ENCODE measurements at places on chromosomes 7 and 10.

DNA sequence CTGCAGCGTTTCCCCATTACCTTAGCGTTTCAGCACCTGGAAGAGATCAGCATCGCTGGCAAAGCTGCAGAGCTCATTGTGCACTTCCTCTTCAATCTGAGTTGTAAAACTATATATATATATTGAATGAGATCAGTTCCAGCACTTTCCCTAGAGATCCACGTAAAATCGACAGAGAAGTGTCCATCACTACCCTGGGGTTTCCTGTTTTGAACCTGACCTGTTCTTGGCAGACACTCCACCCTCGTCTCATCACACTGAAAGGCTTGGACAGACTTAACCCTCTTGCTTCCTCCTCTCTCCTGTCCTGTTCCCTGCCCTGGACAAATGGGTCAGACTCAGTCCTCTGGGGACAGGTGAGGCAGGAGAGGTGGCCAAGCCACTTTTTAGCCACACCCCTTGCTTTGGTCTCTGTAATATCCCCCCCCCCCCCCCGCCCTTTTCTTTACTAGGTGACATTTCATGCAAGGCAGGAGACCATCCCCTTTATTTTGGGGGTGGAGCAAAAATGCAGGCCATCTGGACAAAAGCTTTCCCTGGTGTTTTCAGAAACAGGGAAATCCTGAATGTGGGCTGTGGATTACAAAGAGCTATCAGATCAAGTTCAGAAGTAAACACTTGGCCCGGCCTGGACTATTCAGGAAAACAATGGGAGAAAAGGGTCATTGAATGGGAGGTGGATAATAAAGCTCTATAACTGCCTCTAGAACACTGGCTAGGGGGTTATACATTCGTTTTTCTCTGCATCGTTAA lies 83.7 kb upstream of the KDM7A start:
- no peak for DNase-seq

DNA sequence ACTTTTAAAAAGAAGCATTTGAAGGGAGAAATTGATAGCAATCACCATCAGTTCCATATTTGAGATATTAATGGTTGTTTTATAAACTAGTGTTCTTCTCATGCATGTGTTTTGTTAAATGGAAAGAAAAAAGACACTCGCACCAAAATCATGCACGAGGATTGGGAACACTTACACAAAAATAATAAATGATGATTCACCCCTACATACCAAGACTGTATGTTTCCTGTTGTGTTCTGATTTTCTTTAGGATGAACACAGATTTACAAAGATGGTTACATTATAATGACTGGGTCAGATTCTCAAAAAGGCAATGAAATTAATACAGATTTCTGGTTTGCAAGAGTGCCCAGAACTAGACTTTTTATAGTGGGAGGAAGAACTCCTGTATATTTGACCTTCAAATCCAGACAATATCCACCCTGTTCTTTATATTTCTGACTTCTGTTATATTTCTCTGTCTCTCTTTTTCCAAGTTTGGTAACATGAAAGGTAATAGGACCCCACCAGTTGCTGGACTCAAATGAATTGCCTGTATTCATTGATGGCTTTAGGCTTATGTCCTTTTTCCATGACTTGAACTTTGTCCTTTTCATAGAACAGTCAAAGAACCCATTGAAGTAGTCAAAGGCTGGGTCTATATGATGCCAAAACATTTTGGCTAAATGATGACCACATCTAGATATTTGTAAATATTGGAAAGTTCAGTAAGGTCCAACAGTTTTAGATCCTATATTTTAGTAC lies 54.4 kb downstream of the SEMA3A start:
- DNase-seq = no peak

DNA sequence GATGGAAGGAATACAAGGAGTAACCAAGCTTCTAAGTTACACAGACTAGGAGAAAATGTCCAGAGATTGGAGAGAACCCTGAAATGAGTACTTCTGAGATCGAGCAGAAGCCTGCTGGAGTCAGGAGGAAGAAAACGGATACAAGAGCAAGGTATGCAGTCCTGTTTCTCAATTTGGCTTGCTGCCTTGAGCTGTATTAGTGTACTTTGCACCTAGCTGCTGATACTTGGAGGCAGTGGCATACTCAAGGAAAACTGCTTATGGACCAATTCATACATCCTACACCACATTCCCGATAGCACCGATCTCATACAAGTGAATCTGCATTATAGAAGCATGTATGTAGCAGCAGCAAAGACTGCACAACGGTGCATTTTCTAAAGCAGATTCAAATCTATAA lies 14.4 kb downstream of the PIP4K2A start:
- DNase-seq = no peak

- DNase-seq = no peak
These were observed 27.2 kb upstream of the BEND7 start for GRCh38 chr10:13555884-13556510.

- DNase-seq = no peak
These were observed 145.7 kb downstream of the RNLS start for GRCh38 chr10:88437411-88437810.

- peak; percentile 22 for DNase-seq
These were observed 14.7 kb upstream of the LRRN3 start for GRCh38 chr7:111076205-111076604.

- peak; percentile 36 for DNase-seq
These were observed 84.8 kb upstream of the COL13A1 start for GRCh38 chr10:69716711-69717560.

DNA sequence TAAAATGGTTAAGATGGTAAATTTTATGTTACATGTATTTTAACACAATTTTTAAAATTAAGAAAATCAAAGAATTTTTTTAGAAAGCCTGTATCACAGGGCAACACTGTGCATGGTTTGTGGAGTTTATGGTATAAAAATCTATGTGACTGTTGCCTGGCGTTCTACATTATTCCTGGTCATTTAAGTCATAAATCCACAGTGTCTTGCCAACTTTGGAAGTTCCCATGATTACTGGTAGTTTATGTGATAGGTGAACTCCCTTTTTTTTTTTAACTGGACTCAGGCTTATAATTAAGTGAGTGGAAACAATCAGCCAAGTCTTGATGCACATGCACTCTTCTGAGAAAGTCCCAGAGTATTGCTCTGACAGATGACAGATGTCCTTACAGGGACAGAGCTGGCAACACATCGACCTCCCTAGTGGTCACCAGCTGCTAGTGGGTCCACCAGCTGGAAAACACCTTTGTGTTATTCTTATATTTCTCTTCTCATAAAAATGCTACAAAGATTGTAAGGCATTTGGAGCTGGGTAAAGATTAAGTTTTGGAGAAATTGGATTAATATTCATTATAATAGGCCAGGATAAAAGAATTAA lies 8.8 kb upstream of the STN1 start:
- DNase-seq = no peak

DNA sequence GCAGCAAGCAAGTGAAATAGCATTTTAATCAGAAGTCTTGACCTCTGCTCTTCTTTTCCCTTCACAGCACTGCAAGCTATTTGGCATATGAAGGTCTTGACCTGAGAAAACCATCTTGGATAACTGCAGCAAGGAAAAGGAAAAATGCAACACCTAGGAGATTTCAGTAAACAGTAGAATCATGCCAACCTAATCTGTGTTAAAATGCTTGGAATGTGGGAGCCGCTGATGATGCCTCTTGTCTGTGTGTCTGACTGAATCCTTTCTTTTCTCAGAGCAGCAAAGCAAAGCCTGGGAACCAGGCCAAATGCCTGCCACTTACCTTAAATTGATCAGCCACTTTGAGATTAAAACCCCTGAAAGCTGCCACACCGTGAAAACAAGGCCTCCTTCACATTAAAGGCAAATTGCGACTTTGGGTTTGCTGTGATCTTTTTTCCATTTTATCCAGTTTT lies 80.4 kb upstream of the CDK6 start:
- no peak for DNase-seq

DNA sequence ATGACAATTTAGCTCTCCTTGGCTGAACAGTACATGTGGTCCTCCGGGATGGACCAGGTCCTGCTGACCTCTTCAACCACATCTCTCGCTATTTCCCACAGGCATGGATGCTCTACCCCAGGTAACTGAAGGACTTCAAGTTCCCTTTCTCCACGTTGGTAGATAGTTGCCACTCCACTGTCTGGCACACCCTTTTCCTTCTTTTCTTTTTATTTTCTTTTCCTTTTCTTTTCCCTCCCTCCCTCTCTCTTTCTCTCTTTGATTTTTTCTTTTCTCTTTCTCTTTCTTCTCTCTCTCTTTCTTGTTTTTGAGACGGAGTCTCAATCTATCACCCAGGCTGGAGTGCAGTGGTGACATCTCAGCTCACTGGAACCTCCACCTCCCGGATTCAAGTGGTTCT lies 2.8 kb upstream of the ACBD7 start:
- DNase-seq = no peak

DNA sequence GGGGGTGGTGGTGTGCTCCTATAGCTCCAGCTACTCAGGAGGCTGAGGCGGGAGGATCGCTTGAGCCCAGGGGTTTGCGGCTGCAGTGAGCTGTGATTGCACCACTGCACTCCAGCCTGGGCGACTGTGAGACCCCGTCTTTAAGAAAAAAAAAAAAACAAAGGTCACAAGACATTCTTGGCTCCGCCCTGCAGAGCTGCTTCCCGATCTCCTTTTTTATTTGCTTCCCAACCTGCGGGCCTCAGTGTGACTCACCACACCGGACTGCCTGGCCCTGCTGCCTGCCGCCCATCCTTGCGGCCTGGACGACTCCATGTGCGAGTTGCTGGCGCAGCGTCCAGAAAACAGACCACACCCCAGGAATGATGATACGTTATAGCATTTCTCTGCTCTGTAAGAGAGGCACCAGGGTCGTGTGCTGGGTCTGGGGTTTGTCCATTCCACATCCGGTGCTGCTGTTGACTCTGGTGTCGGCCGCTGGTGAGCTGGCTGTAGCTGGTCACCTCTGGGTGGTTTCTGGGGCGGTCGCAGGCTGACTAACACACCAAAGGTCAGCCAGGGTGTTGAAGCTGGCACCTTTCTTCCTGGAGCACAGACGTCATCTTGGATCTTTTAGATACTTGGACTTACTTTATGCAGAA lies 123.6 kb downstream of the TCF7L2 start:
- DNase-seq = no peak

GRCh38 chr7:20112696-20113095 lies 104.5 kb downstream of the MACC1 start:
- no peak for DNase-seq

DNA sequence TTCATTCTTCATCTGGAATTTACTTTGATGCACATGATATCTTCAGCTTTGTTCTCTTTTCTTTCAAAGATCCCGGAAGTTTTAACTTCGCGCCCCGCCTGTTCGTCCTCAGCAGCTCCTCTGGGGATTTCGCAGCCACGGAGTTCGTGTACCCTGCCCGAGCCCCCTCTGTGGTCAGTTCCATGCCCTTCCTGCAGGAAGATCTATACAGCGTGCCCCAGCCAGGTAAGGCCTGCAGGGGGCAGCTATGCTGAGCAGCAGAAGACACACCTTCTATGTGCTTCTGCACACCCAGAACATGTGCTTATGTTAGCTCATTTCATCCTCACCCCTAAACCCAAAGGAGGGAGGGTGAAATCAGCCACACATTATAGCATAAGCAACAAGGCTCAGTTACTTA lies 79.7 kb upstream of the LYZL2 start:
- DNase-seq = no peak

DNA sequence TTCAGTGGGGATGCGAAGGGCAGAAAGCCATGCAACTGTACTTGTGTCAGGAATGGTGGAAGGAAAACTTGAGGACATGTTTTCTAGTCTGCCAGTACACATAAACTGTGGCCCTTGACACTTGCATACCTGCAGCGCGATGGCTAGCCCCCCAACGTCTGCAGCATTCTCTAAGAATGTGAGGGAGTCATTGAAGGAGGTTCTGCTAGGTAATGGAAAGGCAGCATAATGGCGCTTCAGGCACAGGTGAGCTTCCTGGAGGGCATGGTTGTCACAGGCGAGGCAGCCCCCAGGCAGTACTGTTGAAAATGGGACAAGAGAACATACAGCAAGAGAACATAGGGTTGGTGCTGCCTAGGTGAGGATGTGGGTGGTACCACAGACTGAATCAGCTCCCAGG lies 3.5 kb downstream of the LLCFC1 start:
- DNase-seq = no peak

DNA sequence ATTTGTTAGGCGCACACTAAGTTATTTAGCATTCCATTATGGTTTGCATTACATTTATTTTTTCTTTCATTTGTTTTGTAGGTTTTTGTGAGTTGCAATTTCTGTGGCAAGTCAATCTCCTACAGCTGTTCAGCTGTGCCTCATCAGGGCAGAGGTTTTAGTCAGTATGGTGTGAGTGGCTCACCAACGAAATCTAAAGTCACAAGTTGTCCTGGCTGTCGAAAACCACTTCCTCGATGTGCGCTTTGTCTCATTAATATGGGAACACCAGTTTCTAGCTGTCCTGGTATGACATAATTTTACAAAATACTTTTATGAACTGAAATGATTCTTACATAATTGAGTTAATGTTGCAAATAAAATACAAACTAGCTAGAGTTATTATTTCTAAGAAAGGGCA lies 29.5 kb downstream of the MIOS start:
- no peak for DNase-seq

- no peak for DNase-seq
These were observed 2.7 kb downstream of the ITGB1 start for GRCh38 chr10:32955299-32955772.

DNA sequence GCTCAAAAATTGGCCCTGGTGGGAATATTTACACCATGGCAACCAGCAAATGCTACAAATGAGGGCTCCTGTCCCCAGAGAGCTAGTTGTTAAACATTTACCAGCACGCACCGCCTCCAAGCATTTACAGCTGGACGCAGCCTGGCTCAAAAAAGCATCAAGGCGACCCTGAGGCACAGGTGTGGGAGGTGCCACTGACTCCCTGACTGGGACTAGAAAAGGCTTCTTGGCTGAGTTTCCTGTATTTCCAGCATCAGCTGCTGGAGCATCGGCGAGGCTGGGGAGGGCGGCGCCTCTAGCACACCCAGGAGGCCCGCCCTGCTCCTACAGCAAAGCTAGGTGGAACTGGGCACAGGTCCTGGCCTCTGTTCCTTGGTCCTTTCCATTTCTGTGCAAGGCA lies 43.5 kb upstream of the ZRANB1 start:
- DNase-seq = no peak

- no peak for DNase-seq
These were observed 93.5 kb downstream of the NRP1 start for GRCh38 chr10:33240931-33241330.

GRCh38 chr7:81173766-81174281 lies 255.0 kb upstream of the SEMA3C start:
- DNase-seq = no peak

GRCh38 chr7:148485618-148486017 lies 104.9 kb upstream of the C7orf33 start:
- DNase-seq = no peak

- DNase-seq = no peak
These were observed 13.6 kb downstream of the SVIL start for GRCh38 chr10:29621161-29621560.

DNA sequence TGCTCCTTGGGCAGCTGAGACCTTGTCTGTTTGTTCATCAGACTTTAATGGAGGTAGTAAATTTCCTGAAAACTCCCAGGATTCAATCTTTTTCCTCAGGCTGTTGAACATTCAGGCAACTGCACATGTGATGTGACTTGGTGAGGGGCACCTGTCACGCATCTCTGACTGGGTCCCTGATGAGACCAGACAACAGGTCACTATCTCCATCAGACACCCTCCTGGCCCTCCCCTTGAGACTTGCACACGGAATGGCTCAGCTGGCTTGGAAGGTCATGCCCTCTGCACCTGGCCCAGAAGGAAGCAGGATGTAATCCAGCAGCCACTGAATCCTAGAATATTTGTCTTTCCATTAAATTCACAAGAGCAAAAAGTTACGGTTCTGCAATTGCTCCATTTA lies 15.9 kb downstream of the AQP1 start:
- DNase-seq = no peak
